Substantia nigra (tissue), 51 donors: ENCODE measurements at places on chromosomes 7 and 10.

DNA sequence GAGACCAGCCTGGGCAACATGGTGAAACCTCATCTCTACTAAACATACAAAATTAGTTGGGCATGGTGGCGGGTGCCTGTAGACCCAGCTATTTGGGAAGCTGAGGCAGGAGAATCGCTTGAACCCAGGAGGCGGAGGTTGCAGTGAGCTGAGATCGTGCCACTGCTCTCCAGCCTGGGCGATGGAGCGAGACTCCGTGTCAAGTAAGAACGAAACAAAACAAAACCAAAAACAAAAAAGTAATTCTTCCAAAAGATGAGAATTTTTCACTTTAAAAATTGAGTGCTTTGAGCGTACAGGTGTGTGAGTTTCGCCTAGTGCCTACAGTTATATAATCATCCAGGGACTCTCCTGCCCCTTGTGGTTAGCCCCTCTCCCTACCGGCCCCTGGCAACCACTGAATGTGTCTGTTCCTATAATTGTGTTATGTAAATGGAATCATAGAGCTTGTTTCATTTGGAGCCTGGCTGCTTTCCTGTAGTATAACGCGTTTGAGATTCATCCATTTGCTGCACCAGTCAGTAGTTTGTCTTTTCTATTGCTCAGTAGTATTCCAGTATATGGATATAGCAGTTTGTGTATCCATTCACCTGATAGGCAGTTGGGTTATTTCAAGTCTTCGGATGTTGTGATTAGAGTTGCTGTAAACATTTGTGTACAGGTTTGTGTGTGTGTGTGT is 80.0 kb downstream of the RBM33 start:
- no peak for DNase-seq

DNA sequence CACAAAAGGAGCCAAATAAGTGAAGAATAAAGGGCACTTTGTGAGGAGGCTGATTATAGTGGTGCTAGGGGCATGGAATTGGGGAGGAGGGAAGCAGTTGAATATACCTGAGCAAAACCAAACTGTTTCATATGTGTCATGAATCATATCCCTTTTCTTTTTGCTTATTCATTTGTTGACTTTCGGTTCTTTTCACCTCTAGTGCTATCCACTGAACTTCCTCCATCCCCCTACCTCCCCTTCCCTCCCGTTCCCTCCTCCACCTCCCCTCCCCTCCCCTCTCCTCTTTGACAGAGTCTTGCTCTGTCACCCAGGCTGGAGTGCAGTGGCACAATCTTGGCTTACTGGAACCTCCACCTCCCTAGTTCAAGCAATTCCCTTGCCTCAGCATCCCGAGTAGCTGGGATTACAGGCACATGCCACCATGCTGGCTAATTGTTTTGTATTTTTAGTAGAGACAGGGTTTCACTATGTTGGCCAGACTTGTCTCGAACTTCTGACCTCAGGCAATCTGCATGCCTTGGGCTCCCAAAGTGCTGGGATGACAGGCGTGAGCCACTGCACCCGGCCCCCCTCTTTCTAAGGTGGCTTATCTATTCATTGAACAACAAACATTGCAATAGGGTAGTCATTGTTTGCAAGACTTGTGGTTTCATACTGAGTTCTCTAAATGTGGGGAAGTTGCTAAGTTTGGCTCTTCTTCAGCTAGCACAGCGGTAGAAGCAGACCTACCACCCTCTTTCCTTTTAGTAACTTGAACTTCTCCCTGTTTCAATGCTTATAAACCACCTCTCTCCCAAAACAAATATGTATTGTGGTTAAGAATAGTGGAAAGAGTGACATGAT is 150.4 kb upstream of the PRPS1L1 start:
- no peak for DNase-seq

- DNase-seq: no peak
These were observed 50.4 kb downstream of the RGS10 start for GRCh38 chr10:119491966-119492757.

- DNase-seq: no peak
These were observed 5.5 kb upstream of the LIPN start for GRCh38 chr10:88754287-88754686.

DNA sequence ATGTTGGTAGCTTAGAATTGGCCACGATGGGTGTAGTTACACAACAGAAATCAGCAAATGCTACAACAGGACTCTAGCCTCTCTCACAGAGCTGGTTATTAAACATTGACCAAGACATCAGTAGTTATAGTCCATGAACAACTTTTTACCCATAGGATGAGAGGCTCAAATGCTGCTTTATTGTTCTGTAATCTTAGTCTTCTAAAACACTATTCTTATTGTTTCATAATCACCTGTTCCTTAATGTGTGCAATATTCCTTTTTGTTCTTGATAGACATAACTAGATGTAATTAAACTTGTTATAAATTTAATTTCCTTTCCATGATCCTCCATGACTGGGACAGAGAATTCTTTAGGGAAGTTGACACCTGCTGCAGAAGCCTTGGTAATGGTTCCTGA is 356.9 kb downstream of the EXOC4 start:
- no peak for DNase-seq
